ENCODE measurements at places on chromosomes 11 and 22. TPM values are rescaled to one million over a fixed set of nuclear protein-coding genes. Genes with fewer than 3 reads are reported as not detected.

CDCA5 gene
- total RNA-seq = 89.9 TPM

PDHX gene
- total RNA-seq = 41.3 TPM

ALDH3B1 gene
- total RNA-seq = 0.13 TPM

PPP6R2 gene
- total RNA-seq = 35.8 TPM

SYCE3 gene
- total RNA-seq = not detected

SMTNL1 gene
- total RNA-seq = not detected

ISX gene
- 0.07 TPM for total RNA-seq

FBLN1 gene
- total RNA-seq = 0.56 TPM

Measured in K562 (cell line).